Inflammatory macrophage (primary cell): ENCODE measurements at places on chromosomes 11 and 22.
A peak's percentile ranks its signal among the peaks of the same experiment; 100 is the strongest.

DNA sequence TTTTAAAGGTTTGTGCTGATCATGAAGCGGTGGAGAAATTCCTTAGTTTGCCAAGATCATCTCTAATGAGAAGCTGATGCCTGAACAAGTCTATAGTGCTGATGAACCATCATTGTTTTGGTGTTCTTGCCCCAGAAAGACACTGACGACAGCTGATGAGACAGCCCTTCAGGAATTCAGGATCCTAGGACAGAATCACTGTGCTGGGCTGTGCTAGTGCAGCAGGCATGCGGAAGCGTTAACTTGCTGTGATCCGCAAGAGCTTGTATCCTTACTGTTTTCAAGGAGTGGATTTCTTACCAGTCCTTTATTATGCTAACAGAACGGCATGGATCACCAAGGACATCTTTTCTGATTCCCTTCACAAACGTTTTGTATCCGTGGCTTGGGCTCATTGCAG is 104.1 kb downstream of the TBC1D22A start:
- no peak for DNase-seq

DNA sequence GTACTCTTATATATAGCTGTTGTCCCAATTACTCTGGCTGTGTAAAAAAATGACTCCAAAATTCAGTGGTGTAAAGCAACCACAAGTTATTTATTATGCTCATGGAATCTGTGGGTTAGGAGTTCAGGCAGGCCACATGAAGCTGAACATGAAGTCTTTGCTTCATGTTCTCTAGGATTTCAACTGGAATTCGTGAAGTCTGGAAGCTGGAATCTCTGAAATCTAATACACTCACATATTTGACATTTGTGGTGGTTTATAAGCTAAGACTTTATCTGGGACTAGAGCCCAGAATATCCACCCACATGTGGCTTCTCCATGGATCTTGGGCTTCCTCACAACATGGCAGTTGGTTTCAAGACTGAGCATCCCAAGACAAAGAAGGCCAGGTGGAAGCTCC is 430.6 kb downstream of the MIAT start:
- no peak for DNase-seq

GRCh38 chr22:41532908-41533825 is 11.1 kb downstream of the POLR3H start:
- DNase-seq = peak; percentile 74

GRCh38 chr11:12220305-12220704 is 109.9 kb downstream of the MICAL2 start:
- no peak for DNase-seq

- no peak for DNase-seq
Measured at GRCh38 chr22:20563466-20563906, 56.1 kb downstream of the MED15 start.

GRCh38 chr11:120141113-120141767 is 3.3 kb upstream of the TRIM29 start:
- DNase-seq = no peak

GRCh38 chr11:2934611-2935239 is 5.5 kb upstream of the PHLDA2 start:
- DNase-seq = no peak

DNA sequence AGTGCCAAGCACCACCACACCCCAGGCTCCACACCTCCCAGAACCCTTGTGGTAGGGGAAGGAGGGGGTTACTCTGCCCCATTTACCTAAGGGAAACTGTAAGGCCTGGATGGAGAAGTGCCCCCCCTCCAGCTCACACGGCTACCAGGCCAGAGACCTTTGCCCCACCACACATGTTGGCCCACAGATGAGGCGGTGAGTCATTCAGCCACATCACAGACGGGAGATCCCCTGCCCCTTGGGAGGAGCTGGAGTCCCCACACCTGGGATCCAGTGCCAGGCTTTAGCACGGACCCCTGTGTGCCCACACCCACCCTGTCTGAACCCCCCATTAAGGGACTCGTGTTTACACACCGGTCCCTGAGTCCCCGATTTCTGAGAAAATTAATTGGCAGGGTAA is 24.9 kb downstream of the CDKN1C start:
- peak; percentile 28 for DNase-seq

DNA sequence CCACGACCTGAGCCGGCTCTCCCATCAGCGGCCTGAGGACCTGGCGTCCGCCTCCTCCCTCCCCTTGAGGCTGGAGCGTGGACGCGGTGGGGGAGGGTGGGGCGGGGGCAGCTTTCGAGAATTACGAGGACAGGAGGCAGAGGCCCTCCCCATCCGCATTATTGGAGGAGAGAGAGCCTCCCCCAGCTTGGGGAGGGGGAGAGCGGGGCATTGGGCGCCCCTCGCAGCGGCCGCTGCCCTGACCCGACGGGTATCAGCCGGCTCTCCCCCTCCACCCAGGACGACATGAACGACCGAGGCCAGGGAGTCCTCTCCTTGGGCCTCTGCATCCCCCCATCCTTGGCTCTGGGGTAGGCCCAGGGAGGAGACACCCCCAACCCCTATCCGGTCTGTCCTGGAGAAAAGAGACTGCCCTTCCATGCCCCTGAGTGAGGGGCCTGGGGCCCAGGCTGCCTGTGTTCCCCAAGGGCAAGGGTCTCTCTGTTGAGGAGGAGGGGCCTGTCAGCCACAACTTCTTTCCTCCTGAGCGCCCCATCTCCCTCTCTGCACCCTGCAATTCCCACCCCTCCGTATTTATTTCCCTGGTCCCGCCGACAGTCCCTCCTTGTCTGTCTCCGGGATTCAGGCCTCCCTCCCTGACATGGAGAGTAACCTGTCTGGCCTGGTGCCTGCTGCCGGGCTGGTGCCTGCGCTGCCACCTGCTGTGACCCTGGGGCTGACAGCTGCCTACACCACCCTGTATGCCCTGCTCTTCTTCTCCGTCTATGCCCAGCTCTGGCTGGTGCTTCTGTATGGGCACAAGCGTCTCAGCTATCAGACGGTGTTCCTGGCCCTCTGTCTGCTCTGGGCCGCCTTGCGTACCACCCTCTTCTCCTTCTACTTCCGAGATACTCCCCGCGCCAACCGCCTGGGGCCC is 495 bp downstream of the GPR137 start:
- no peak for DNase-seq

DNA sequence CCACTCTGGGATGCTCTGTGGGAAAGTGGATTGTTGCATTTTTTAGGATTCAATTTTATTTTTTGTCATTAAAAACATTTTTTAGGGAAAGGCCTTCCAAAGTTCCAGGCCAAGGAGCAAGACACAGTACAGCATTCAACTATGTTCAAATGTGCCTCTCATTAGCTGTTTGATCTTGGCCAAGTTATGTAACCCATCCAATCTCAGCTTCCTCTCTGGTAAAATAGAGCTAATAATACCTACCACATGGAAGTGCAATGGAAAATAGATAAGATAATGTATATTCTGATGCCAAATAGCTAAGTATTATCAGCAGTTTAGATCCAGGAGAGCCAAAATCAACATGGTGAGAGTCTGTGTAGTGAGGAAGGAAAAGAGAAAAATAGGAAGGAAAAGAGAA is 220.3 kb upstream of the SESN3 start:
- DNase-seq = no peak

DNA sequence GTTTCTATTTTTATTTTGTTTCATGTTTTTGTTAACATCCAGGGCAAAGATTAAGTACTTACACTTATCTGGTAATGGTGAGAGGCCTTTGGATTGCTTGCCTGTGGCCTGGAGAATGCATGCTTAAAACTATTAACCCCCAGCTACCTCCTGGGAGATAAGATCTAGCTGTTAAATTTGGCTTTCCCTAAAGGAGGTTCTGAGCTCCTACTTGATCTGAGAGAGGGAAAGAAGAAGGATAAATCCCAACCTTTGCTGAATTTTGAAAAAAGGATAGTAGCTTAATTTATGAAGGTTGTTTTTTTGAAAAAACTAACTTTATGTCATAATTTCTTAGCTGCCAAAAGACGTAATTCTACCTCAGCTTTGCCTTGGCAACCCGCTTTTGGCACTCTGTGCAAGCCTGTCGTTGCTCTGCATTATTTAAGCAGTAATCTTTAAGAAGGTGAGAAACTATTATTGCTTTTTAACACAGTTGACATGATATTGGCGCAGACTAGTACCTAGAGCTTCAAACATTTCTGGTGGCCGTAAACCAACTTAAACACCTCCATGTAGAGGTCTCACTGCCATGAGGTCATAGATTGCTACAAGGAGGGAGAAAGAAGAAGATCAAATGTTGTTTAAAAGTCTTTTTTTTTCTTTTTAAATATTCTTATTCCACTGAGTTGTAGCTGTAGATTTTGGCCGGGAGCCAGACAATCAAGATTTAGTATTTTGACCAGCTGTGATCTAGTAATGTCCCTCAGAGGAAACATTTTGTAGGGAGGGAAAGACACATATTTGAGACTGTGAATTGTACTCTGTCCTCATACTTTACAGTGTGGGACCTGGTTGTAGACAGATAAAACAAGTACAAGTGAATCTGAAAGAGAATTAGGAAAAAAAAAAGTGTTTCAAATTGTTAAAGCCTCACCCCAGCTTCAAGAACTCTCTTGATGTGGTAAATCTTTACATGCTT is 74.4 kb downstream of the WNT11 start:
- DNase-seq = no peak

DNA sequence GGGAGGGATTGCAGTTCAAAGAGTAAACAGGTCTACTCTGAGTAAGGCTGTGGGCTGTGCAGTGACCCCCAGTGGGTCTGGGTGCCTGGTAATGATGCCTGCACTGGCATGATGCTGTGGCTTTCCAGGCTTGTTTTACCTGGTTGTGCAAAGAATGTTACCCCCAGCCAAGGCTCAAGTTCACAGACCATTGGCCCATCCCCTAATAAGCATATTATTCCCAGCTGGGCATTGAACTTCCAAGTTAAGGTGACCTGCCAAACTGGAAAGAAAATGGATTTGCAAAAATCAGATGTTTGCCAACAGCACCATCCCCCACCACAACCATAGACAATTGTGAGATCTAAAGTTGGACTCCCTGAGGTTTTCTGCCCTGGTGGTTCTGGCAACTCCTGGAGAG is 7.9 kb upstream of the EHF start:
- DNase-seq = no peak

GRCh38 chr22:20578192-20578591 is 70.8 kb downstream of the MED15 start:
- no peak for DNase-seq

GRCh38 chr11:22416462-22416861 is 78.3 kb downstream of the SLC17A6 start:
- DNase-seq = no peak

DNA sequence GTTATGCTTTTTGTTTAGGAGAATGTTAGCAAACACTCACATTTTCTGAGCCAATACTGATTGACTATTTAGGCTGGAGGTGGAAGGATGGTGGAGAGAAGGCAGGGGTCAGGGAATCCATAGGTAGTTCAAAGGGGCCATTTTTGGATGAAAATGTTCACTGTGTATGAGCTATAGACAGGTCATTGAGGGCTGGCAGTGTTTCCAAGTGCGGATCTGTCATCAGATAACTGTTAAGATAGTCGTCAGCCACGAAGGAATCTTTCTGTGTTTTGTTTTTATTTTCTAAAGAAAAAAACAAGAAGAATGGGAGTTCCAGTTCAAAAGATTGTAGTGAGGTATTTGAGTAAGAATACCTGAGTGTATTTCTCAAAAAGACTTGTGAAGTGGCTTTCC is 3.1 kb downstream of the KCNJ5 start:
- no peak for DNase-seq

GRCh38 chr22:21445437-21446127 is 21.6 kb upstream of the TMEM191C start:
- no peak for DNase-seq

DNA sequence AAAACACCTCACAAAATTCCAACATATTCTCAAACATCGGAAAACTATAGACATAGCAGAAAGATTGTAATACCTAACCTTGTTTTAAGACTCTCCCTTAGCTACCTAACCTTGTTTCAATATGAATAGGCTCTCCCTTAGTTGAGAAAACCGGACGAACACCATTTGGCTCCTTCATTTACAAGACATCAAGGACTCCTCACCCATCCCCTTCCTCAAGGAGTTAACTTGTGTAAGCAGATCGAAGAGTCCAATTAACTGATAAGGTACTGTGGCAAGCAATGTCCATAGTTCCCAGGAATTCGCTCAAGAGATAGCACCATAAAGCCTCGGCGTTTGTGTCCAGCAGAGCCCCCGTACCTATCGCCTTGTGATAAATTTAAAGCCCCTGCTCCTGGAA is 4.6 kb upstream of the ACRV1 start:
- no peak for DNase-seq
